Lower leg skin (tissue), 4 donors: ENCODE measurements at places on chromosomes 13 and 19. TPM values are rescaled to one million over a fixed set of nuclear protein-coding genes. Genes with fewer than 3 reads are reported as not detected.

GRCh38 chr13:69524459-69525150 is 583.0 kb upstream of the ATXN8OS start:
- DNase-seq = no peak

DNA sequence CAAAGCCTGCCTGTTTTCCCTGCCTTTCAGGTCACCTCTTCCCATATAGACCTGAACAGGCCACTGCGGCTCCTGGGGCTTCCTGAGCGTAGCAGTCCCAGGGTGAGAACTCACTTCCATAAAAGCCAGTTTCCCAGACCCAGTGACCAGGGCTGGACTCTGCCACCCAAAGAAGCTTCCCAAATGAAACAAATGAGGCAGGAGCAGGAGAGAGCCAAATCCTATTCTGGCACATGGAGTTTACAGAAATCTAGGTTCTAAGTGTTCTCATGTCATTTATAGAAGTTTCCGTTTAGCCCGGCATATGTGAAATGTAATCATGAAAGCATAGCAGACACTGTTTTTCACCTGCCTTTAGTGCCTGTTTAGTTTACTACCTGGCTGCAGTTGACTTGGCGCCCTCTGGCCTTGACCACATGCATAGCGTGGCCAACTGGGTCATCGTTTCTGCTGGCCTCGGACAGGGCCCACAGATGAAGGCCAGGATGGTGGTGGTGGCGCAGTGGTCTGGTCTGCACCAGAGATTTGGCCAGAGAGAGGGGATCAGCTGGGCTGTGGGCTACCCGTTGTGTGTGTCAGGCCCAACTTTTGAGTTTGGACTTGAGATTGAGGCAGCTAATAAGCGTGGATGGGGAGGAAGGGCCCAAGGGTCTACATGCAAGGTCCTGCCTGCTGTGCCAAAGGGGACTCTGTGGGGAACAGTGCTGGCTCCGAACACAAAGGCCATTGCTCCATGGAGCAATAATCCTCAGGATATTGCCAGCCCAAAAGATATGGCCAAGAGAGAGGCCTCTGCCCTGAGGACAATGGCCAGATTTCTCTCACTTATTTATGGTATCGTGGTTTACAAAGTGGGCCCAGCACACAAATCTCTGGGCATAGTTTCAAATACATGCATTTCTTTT is 43.3 kb downstream of the NFIX start:
- DNase-seq = no peak

DNA sequence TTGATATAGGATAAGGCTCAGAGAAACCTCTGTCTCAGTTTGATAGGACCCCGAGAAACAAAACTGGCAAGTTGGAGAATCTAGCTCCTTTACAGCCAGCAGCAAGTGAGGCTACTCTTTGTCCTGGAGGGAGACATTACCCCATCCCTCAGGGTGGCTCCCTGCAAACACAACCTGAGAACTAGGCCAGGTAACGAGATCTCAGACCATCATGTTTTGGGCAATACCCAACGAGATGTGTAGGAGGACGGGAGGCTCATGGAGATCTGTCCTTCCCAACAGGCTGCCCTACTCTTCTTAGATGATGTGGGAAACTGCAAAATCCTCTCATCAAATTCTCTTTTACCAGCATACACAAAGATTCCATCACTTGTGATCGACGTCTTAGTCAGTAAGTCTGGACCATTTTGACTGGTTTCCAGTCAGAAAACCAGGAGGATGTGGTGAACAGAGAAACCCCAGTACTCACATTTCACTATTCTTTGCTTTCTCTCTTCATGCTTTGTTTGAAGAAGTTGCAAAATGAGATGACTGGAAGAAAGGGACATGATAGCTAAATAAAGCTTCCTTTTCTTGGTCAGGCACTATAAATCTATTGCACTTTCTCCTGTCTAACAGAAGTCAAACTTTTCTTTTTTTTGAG is 6.0 kb upstream of the CTU1 start:
- no peak for DNase-seq

- DNase-seq = no peak
Measured at GRCh38 chr19:47486900-47487299, 2.9 kb upstream of the KPTN start.

DNA sequence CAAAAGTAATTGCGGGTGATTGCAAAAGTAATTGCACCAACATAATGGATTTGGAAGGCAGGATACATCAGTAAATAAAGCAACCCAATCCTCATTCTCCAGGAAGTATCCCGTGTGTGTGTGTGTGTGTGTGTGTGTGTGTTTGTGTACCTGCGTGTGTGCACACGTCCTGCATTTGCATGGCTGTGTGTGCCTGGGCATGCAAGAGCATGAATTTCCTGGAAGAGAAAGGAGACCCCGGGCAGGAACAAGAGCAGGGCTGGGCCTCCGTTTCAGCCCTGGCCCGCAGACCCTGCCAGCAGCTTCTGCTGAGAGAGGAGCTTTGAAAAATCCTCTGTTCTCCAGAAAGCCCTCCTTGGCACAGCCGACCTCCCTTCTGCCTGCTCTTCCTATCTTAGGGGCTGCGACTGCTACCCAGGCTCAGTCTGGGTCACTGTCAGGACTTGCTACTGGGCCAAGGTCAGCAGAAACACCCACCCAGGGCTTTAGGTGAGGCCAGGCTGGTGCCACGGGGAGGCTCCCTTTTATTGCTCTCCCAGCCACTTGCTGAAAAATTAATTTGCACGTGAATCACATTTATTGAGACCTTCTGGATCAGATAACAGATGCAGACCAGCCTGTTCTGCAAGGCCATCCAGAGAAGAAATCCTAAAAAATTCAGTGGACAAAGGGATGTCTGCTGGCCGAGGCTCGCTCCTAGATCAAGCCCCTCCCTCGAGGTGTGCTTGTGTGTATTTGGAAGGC is 258.3 kb downstream of the ZNF536 start:
- DNase-seq = no peak

Gene CEACAM7
- total RNA-seq = 3.7 TPM

Gene CATSPERD
- total RNA-seq = not detected

- DNase-seq = no peak
Measured at GRCh38 chr13:97076898-97077297, 82.6 kb upstream of the OXGR1 start.

GRCh38 chr13:113152691-113152983 is 5.8 kb upstream of the PROZ start:
- DNase-seq = no peak

Gene ZNF98
- 2.2 TPM for total RNA-seq

Gene DLEU7
- total RNA-seq = 0.49 TPM

GRCh38 chr13:25232937-25233515 is 54.3 kb downstream of the MTMR6 start:
- no peak for DNase-seq

Gene CACNA1A
- not detected for total RNA-seq

Gene RDH8
- total RNA-seq = not detected

Gene KLC3
- 217 TPM for total RNA-seq

Gene NRTN
- total RNA-seq = 7.5 TPM

- no peak for DNase-seq
Measured at GRCh38 chr19:31100981-31101380, 248.3 kb downstream of the TSHZ3 start.

DNA sequence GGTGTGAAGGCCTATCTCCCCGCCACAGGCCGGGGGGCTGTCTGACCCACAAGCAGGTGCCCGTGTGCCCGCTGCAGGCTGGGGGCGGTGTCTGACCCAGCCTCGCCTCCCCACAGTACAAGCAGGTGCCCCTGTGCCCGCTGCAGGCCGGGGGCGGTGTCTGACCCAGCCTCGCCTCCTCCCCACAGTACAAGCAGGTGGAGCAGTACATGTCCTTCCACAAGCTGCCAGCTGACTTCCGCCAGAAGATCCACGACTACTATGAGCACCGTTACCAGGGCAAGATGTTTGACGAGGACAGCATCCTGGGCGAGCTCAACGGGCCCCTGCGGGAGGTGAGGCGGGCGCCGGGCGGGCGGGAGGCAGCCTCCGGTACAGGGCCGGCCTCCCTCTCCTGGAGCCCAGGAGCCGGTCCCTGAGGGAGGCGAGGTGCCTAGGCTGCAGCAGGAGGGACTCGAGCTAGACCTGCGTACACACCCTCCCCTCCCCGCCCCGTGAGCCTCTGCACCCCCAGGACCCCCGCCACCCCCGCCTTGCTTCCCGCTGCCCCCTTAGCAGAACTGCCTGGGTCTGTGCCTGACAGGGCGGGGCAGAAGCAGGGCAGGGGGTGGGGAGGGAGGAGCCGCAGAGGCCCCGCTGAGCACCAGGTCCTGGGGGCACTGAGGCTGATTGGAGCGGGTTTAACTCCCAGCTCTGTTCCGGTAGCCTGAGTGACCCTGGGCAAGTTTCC is 20.6 kb downstream of the HCN2 start:
- DNase-seq = no peak

- peak; percentile 95 for DNase-seq
Measured at GRCh38 chr19:18785179-18786124, 5.7 kb downstream of the COMP start.

DNA sequence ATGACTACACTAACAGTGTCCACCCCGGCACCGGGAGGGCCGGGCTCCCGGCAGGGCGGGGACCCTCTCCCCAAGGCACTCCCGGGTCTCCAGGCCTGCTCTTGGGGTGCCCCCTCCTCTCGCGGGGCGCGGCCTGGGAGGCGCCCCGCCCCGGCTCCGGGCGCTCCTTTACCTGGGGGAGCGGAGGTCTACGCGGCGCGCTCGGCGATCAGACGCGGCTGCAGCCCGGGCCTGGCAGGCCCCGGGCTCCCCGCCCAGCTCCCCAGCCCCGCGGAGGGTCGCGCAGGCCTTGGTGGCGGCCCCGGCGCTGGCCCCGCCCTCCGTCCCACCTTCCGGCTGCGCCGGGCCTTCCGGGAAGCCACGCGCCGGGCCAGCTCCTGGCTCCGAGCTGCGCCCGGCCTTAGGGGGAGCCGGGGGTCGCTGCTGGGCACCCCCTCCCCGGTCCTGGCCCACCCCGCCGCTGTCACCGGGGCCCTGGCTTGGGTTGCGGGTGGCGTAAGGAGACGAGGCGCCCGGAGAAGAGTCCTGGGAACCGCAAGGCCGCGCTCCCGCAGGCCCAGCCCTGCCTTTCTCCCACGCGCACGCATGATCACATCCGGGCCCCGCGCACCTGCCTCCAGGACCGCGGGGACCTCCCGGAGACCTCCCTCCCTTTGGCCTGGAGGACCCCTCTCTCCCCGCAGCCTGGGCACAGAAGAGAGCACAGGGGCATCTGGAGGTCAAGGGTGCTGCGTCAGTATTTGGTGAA is at the start of gene C19orf12:
C19orf12 (minus strand) TSS at position 309 of the 748 bp plus-strand sequence. CDS start 6,848 bp downstream, outside the sequence.
- no peak for DNase-seq

- DNase-seq = no peak
Measured at GRCh38 chr19:48513289-48514122, 1.9 kb upstream of the LMTK3 start.

Gene ZNF160
- 22.6 TPM for total RNA-seq
